Activated naive CD8-positive, alpha-beta T cell treated with anti-CD3 and anti-CD28 coated beads for 36 hours (primary cell): ENCODE measurements at places on chromosomes 2 and 18.

DNA sequence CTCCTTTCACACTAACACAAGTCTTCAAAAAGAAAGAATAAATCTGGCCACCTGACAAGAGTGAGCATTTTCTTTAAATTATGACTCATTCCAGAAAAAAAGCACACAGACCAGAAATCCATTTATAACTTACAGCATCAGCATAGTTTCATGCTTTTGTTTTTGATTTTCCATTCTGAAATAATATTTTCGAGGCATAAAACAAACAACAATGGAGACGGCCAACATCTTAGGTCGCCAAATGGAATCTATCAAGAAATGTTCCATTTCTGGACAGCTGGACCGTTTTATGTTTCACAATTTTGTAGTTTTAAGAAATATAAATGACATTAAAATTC, 165.4 kb upstream of the ZFP36L2 start:
- DNase-seq: no peak

DNA sequence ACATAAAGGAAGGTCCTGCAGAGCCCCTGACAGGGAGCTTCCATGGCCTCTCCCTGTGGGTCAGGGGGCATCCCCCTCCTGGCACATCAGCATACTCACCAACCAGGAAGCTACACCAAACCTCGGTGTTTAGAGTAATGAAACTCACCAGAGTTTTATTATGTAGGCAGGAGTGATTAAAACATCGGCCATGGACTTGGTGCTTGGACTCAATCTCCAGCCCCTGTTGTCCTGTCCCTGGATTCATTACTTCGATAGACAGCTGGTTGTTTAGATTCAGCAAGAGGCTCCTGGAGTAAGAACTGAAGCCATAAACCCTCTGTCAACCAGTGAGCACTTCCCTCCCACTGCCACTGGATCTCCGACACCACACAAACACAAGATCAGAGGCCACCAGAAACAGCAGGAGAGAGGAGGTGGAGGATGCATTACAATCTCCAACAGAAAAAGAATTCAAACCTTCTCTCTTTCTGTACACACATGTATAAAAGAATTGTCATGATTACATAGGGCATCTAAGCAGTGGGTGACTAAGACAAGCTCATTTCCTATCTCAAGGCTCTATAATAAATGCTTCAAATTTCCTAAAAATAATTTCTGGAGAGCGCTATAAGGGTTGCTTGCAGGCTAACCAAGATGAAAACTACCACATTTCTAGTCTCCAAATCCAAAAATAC, 27.2 kb downstream of the TBC1D8 start:
- DNase-seq: no peak

DNA sequence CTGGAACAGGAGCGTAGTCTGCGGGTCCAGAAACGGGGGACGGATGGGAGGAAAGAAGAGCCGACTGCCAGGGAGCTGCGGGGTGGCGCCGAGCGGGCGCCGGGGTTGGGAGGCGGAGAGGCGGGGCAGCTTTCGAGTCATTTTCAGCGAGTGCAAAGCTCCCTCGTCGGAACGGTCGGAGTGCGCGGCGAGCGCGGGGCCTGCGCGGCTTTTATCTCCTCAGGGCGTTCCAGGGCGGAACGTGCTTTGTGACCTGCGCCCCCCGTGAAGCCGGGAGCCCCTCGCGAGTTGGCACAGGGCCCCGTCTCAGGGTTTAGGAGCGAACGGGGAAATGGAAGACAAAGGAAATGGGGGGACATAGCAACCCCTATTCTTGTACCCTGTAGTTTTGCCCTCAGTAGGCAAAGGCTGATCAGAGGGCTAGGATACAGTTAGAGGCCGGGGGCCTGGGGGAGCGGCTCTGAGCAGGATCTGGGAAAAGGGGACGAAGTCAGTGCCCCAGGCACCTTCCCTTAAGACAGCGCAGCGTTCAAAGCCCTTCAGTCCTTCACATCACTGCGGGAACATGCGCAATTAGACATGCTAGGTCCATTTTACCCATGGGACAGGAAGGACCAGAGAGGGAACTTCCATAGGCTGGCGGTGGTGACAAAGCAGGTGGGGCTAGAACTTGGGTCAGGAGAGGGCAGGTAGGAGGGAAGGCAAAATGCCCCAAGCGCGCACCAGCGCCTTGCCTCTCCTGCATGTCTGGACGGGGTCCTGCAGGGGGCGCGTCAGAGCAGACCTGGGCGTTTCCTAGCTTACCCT, 60.1 kb upstream of the IL1RL1 start:
- DNase-seq: peak; percentile 68

- peak; percentile 59 for DNase-seq
These were observed 78.5 kb downstream of the ACSL3 start for GRCh38 chr2:222939208-222939856.

DNA sequence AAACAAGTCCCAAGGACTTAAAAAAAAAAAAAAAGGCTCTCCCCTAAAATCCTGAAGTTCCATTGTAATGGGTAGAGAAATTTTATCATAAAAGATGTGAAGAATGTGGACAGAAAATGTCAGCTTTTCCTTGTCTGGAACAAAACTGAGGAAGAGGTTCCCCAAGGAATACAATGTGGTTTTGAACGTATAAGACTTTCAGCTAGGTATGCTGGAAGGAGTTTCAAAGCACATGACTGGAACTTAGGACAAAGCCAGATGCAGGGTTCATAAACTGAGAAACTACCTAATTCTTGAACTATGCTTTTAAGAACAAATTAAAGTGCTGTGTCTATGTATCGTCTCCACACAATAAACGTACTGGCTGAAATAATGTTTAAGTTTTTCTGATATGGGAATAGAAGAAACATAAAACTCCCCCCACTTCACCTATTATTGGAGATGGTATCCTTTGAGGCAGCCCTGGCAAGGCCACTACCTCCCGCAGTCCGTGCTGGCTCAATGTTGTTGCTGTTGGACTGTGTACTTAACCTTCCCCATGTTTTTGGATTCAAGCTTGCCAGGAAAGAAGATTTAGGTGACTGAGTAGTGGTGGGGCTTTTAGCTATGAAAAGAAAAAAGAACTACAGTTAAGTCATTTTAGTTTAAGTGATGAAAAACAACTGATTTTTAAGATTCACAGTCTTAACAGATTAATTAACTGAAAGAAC, 84.2 kb upstream of the DNER start:
- no peak for DNase-seq

DNA sequence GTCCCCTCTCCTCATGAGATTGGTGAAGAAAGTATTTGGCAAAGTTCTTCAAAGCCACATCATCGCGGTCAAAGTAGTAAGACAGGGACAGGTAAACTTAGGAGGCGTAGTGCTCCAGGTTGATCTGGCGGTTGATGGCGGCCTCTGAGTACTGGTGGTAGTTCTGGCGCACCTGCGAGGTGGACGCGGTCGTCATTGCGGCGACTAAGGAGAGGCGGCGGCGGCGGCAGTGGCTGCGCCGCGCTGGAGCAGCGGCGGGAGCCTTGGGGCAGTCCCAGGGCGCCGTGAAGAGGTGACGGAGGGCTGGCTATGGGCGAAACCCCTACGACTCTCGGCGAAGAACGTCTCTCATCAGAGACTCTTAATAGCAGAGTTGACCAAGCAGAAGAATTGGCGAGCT, 107.2 kb upstream of the UBE2E3 start:
- no peak for DNase-seq

DNA sequence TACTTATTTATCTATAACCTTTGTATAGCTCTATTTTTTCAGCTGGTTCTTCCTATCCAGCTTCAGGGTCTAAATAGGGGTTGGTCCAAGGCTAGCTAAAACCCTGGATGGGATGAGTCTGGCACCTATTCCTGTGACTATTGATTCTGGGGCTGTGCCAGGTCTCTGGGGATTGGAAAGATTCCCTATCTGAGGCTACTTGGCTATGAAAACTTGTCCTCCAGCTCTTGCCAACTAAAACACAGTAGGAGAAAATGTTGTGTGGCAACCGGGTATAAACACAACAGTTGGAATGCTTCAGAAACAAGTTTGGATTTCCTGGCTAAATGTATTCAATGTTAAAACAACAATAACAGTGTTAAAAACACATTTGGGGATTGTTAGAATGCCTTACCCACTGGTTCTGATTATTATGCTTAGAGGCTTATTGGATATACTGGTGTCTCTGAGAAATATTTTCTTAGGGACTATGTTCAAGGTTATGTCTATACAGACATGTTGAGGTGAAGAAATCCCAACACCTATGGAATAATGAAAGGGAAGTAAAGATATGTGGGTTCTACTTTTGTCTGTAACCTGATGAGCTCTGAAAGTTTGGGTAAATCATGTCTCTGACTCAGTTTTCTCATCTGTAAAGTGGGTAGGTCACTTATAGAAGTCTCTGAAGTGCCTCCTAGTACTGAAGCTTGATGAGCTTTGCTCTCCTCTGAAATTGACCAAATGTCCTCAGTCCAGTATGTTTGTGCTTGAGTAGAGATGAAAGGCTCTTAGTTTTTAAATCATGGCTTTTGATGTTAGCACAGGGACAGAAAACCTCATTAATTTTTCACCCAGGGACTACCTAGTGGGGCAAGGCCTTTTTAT, 460.7 kb downstream of the MTX2 start:
- DNase-seq: no peak

DNA sequence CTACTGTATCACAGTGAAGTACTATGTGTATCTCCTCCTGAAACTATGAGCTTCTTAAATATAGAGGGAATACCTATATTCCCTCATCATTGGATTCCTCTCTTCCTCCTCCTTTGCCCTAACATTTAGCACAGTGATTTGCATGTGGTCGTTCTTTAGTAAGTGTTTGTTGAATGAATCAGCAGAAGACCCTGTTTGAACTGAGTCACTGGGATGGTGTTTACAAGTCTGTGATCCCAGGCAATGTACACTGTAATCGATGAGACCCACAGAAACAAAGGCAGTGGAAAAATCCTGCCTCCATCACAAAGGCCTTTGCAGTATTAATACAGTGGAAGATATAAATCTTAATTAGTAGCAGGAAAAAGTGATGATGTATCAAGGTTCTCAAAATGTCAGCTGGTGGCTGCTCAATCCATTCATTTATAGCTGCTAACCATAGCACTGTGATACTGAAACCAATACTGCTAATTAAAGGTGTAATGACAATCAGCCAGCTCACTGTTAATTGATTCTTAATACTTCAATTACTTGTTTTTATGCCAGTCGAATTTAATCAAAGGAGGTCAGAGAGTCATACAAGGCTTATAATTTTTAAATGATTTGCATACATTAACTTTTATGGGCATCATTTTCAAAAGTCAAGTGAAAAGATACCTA, 20.8 kb upstream of the MYO3B start:
- DNase-seq: no peak

GRCh38 chr2:45904946-45905631, 253.6 kb downstream of the PRKCE start:
- DNase-seq: no peak

DNA sequence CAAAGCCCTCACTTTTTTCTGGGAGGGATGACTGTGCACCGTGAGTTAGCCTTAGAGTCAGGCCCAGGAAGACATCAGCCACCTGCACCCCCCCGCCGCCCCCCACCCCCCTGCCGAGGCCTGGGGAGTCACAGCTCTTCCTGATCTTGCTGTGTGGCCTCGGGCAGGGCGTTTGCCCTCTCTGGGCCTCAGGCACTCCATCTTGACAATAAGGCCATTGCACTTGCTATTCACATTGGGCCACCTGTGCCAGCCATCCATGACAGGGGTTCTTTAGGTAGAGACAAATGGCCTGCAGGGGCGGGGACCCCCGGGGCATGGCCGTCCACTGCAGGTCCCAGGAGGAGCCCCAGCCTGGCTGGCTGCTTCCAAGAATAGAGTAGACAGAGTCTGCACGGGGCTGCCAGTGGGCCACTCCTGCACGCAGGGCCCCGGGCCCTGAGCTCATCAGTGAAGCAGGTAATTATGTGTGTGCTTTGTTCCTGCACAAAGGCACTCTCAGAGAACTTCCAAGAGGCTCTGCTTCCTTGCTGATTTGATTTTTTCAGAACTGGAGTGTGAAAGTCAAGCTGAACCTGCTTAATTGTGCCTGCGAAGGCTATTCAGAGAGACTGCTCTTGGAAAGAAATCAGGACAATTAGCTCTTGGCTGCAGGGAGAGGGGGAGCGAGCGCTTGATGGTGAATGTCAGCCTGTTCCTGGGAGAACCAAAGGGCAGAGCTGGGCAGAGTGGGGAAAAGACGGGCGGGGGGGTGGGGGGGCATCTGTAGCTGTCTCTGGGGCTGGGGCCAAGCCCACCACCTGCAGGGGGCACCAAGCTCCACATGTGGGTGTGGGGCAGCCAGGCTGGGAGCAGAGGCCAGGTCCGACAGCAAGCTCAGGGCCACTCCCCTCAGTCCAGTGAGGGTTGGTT, 40.3 kb downstream of the RRM2 start:
- DNase-seq: no peak

DNA sequence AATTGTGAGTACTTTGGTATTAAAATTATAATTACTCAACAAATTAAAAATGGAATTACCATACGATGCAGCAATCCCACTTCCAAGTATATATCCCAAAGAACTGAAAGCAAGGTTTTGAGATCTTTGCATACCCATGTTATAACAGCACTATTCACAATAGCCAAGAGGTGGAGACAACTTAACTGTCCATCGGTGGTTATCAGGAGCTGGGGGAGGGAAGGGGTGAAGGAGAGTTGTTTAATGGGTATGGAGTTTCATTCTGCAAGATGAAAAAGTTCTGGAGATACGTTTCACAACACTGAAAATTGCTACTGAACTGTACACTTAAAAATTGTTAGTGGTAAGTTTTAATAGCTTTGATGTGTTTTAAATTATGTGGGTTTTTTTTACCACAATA, 25.7 kb downstream of the RAB10 start:
- no peak for DNase-seq

DNA sequence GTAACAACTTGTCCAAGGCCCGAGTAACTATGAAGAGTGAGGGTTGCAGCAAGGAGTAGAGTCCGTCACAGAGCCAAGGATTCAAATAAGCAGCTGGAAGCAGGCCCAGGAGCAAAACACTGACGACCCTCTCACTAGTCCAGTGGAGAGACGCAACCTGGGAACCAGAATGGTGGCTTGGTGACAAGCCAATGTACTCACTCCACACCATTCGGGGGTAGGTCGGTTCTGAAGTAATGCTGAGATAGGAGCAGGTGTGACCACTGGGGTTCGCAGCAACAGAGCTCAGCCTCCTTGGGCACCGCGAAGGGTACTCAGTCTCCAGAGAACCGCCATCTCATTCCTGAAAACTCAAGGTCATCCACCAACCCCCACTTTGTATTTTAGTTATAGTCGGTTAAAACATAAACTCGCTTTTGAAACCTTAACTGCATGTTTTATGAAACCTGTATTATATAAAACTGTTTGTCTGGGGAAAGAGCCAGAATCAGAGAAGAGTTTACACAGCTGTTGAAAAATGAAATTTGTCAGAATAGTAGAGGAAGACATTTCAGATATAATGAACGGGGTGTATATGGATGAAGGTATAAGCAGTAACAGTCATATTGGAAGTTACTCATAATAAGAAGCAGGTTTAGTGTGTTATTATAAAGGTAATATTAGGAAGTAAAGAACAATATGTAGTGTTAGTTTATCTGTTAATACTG, 8.6 kb downstream of the ANKRD62 start:
- no peak for DNase-seq
